Fibroblast of the conjunctiva (primary cell): ENCODE measurements at places on chromosomes 12 and 14.

DNA sequence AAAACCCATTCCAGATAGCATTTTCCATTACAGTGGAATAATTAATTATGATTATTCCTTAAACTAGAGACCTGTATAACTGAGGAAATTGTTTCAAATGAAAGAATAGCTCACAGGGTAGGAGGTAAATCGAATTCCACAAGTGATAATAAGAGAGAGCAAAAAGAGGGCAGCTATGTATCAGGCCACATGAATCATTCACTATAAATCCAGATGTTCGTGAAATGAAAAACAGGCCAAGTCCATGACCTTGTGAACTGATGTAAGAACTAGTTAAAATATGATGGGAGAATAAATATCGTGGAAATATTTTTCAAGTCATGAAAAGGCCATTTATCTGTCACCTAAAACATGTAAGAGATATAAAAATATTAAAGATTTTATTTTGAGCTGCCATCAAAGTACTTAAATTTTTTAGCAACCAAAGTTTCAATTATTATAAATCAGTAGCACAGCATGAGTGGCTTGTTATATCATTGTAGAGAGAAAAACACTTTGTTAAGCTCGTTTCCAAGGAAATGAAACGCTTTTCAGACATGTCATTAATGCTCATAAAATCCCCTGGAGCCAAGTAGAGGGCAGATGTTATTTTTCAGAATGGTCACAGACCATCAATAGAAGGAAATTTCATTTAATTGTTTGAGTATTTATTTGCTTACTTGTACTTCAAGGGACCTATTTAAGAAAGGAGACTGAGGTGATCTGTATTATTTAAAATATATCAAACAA is 120.6 kb upstream of the CDKN3 start:
- DNase-seq = no peak

- DNase-seq = no peak
Measured at GRCh38 chr12:69529021-69529420, 56.2 kb upstream of the CCT2 start.

DNA sequence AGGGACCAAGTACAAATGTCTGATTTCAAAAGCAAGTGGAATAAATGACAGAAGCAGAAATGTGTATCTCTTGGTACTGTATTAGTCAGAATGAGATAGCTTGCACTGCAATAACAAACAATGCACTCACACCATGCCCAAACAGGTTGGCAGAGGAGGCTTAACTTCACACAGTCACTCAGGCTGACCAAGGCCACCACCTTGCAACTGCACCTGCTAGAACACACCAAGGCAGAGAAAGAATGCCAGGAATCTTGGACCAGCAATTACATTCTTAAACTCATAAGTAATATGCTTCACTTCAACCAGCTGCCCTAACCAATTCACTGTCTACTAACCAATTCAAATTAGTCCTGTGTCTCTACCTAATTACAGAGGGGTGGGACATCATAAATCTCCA is 378.3 kb downstream of the BCL11B start:
- no peak for DNase-seq

DNA sequence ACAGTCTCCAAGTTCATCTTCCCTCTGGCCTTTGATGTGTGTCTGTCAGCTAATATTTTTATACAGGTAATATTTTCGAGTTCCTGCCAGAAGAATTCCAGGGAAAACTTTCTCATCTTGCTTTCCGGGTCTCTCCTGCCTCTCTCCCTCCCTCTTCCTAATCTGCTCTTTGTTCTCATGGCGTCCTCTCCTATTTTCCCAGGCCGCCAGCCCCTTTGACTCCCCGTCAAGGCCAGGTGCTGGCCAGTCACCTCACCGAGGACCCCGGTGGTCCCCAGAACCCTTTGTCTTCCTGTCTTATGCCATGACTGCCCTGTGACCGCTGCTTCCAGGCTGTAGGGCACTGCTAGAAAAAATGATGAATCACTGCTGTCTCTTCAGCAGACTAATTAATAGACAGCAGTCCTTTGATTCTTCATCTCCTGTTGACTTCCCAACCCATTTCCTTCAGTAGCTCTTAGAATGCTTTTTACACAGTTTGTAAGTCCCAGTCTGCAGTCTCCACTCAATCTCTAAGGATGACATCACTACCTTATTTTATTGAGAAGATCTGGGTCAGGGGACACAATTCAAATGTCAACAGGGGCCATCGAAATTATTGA is 40.7 kb downstream of the PPFIBP1 start:
- no peak for DNase-seq

- no peak for DNase-seq
Measured at GRCh38 chr12:125683748-125684381, 618.6 kb downstream of the AACS start.

GRCh38 chr12:34602213-34602940 is 580.1 kb downstream of the ALG10 start:
- no peak for DNase-seq

DNA sequence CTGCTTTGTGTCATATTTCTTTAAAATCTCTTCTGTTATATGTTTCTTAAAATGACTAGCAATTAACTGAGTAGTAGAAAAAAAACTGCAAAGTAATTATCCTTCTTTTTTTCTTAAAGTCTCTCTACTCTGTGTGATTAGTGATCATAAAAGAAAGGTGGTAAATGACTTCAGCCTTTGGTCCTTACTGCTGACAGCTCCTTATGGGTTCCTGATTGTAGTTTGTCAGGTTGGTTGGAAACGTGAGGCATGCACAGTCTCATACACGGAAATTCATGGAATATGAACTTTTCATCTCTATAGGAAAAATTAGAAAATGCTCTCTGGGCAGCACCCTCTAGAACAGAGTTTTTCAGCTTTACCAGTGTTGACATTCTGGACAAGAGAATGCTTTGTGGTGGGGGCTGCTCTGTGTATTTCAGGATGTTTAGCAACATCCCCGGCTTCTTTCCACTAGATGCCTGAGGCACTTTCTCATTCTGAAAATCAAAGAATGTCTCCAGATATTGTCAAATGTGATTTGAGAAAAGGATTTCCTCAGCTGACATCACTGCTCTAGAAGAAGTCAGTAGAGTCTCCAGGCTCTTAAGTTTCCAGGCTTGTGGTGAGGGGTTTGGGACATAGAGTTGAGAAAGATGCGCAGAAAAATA is 121.0 kb downstream of the PIK3C2G start:
- DNase-seq = peak; percentile 20

DNA sequence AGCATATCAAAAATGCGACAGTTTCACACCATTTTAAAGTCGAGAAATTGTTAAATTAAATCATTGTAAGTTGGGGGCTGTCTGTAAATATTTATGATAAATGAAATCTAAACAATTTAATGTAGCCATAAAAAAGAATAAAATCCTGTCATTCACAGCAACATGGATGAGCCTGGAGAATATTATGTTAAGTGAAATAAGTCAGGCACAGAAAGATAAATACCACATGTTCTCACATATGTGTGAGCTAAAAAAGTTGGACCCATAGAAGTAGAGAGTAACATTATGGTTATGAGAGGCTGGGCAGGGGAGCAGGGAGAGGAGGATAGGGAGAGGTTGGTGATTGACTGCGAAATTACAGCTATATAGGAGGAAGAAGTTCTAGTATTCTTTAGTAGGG is 135.9 kb downstream of the GARIN6 start:
- no peak for DNase-seq

- no peak for DNase-seq
Measured at GRCh38 chr12:107223821-107224220, 130.5 kb upstream of the CRY1 start.
